ENCODE measurements at places on chromosomes 12 and 14.

DNA sequence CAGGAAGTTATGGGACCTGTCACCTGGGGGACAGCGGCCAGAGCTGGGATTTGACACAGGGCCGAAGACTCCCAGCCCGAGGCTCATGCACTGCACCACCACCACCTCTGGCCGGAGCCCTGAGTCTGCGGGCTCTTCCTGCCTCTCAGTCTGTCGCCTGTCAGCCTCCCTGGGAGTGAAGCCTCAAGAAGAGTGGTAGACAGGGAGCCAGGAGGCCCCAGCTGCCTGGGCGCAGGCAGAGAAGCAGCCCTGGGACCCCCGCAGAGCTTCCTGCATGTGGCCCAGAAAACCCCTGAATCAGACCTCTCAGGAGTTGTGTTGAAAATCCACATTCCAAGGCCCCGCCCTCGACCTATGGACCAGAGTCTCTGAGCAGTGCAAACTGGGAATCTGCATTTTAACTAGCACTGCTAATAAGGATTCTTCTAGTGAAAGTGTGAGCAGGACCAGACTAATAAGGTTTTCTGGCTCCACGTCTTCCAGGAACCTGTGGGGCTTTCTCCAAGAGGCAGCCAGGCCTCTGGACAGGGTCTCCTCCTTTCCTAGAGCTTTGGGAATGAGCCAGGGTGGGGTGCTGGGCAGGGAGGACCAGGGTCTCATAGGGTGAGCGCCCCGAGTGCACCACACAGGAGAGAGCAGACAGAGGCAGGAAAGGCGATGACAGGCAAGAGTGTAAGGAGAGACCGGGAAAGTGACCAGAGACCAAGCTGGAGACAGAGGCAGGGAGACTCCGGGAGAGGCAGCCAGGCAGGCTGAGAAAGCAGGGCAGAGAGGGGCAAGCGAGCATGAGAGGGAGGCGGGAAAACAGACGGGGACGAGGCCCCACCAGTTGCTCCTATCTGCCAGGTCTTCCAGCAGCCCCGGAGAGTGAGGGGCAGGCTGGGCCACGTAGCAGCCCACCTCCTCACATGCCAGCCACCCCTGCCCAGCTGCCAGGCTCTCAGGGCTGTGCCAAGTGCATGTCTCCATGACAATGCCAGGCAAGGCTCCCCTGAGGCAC is 112.4 kb downstream of the BCL11B start:
- no peak for DNase-seq

DNA sequence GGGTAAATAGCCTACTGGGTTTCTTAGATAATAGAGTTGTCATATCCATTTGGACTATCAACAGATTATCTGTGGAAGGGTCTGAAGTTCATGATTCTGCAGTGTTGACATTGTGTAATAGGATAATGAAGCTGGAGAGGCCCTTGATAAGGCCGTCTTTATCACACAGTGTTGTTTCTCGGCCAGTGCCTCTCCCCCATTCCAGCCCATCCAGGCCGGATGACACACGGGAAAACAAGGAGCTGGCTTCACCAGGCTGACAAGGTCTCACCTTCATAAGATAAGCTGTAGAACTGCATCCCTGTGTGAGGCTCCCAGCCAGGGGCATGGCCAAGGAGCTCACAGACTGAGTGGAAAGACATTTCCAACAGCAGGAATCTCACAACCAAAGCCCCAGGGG is 8.7 kb upstream of the EML1 start:
- DNase-seq, result no peak

GRCh38 chr12:120110550-120111501 is 5.7 kb downstream of the RAB35 start:
- peak; percentile 85 for DNase-seq

DNA sequence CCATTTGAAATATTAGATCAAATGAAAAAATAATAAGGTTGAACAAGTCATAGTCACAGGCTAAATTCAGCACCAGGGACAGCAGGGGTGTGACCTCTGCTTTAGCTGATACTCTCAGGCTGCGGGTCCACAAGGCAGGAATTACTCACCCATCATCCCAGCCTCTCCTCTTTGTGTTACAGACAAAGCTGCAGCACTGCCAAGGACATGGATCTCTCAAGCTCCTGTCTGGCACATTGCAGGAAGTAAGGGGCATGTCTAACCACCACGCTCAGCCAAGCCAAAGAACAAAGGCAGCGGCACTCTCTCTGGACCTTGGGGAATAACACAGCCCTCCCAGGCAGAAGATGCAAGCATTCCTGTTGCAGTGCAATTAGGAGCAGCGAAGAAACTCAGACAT is 783.8 kb downstream of the VRK1 start:
- DNase-seq, result no peak

GRCh38 chr14:105817971-105818711 is 291.8 kb downstream of the TMEM121 start:
- DNase-seq, result no peak

- peak; percentile 84 for DNase-seq
These were observed 665 bp downstream of the RHOF start for GRCh38 chr12:121792607-121793439.

- no peak for DNase-seq
These were observed at the start of gene CLEC1A for GRCh38 chr12:10098791-10099190. Gene CLEC1A (minus strand): TSS chr12:10098985. CDS start chr12:10098922, 63 bp downstream.

DNA sequence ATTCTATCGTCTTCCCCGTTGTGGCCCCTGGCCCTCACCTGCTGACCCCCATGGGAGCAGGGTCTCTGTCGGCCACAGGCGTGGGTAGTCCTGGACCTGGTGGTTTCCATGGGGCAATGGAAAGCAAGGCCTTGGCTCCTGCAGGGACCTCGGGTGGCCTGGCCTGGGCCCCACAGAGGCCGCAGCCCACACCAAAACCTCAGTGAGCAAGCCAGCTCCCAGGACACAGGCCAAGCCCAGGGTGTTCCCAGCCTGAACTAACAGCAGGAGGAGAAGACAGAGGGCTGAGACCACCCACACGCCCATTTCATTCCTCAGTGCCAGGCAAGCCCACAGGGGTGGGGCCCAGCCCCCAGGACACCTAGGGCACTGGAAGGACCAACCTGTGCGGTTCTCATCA is 16.9 kb downstream of the ABCB9 start:
- no peak for DNase-seq

DNA sequence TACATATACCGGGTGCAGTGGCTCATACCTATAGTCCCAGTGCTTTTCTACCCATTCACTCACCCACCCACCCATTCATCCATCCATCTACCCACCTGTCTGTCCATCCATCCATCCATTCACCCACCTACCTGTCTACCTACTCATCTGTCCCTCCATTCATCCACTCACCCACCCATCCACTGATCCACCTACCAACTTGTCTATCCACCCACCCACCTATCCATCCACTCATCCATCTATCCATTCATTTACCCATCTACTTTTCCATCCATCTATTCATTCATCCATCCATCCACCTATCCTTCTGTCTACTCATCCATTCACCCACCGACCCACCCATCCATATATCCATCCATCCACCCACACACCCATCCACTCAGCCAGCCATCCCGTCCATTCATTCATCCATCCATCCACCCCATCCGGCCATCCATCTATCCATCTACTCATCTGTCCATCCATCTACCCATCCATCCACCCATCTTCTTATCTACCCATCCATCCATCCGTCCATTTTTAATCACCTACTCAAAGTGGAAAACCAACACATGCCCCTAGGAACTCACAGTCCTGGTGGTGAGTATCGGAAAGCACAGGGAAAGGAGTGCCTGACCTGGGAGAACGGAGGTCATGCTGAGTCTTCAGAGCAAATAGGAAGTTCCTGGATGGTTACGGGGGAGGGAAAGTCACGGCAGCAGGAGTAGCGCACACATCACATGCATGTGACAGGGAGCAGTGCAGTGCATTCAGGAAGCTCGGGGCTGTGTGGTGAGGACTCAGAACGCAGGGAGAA is 20.0 kb downstream of the DDX51 start:
- no peak for DNase-seq

GRCh38 chr12:69240631-69240995 is 1.2 kb downstream of the CPSF6 start:
- no peak for DNase-seq

Measured in upper lobe of right lung (tissue), 1 donor.